EH (cell line): ENCODE measurements at places on chromosomes 11 and 22.

DNA sequence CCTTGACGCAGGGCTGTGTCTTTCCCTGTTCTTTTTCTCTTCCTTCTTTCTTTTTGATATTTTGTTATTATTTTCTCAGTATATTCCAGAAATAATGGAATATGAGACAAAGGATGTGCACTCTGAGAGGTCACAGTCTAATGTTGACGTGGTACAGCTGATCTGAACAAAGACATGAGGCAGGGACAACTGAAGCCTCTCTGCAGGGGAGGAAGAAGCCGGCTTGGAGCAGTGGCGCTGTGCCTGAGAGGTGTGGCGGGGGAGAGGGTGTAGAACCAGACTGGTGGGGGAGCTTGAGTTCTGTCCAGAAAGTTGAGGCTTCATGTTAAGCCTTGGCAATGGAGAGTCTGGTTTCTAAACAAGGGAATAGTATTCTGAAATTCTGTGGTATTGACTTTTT is 34.7 kb downstream of the ADAMTS15 start:
- DNase-seq: no peak

DNA sequence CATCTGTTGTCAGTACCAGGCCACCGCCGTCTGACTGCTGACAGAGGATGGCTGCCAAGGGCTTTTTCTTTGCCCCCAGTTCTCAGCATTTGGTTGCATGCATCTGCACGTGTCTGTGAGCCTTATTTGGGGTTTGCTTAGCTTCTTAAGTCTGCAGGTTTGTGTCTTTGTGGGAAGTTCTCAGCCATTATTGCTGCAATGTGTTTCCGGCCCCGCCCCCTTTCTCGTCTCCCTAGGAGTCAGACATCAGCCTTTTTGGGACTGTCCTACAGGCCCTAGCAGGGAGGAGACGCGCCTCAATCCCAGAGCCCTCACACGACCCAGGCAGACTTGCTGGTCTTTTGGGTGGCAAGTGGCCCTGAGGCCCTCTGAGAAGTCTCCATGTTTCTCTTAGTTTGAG is 8.0 kb downstream of the MOB2 start:
- no peak for DNase-seq

DNA sequence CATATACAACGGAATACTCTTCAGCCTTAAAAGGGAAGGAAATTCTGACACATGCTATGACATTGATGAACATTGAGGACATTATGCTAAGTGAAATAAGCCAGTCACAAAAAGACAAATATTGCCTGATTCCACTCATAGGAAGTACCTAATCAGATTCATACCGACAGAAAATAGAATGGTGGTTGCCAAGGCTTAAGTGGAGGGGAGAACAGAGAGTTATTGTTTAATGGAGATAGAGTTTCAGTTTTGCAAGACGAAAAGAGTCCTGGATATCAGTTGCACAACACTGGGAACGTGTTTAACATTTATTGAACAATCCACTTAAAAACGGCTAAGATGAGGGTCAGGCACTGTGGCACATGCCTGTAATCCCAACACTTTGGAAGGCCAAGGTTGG is 45.6 kb upstream of the HIPK3 start:
- no peak for DNase-seq

GRCh38 chr11:113178381-113179070 is 135.9 kb upstream of the TTC12 start:
- DNase-seq: no peak

DNA sequence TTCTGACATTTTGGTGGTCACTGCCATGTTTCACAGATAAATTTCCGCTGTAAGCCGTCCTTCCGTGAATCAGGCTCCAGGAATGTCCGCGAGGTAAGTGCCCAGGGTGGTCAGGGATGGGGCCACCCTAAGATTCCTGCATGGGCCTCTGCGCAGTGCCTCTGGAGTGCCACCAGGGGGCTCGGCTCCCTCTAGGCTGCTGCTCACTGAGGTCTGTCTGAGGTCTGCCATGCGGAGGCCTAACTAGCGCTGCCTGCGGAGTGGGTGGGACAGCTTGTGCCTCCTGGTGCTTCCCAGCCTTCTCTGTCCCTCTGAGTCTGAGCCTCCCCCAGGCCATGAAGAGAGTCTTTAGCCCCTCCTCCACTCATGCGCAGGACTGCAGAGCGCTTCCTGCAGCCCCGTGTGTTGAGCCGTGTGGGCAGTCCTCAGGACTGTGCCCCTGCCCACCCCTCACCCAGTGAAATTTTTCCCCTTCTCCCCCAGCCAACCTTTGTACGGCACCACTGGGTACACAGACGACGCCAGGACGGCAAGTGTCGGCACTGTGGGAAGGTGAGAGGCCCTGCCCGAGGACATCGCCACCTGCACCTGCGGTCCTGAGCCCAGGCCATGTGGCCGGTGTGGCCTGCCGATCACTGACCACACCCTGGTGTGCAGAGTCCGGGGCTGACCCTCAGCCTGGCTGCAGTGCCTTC is 11.9 kb upstream of the MDK start:
- peak; percentile 76 for DNase-seq

- no peak for DNase-seq
Observed at GRCh38 chr22:43681731-43682360, 130.3 kb downstream of the EFCAB6 start.

DNA sequence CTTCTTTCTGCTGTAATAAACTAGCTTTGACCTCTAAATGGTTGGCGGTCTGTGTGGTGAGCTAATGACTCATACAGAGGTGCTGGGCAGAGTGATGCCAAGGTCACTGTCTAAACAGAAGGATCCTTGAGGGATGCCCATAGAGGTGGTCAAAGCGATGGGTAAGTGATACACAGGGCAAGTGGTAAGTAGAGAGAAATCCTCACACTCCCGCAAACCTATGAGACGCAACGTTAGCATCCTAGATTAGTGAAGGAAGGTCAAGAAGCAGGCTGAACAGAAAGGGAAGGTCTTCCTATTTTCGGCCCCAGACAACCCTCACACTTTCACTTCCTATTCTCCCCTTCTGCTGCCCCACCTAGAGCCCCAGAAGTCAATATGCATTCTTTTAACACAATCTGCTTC is 65.6 kb upstream of the SESN3 start:
- DNase-seq: no peak

DNA sequence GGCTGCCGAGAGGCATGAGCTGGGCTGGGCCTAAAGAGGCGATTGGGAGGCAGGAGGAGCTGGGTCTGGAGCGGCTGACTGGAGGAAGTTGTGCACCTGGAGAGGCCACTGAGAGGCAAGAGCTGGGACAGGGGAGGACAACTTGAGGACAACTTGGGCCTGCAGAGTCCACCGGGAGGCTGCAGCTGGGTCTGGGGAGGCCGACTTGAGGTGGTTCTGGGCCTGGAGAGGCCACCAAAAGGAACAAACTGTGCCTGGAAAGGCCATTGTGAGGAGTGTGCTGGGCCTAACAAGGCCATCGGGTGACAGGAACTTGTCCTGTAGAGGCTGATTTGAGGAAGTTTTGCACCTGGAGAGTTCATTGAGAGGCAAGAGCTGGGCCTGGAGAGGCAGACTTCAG is 41.5 kb downstream of the OR4C45 start:
- DNase-seq: no peak

DNA sequence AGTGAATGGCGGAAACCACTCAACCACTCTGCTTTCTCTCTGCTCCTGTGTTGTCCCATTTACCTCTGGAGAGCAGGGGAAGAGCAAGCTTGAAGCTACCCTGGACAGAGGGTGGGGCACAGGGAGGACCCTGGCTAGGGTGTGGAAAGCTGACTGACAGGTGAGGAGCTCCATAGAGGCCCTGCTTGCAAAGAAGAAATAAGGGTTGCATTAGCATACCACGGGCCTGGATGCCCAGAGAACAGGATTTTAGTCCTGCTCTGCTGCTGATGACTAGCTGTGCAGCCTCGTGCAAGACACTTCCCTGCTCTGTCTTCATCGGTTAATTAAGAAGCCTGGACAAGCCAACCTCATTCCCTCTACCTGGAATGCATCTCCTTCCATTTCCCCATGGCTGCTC is 135.0 kb downstream of the BUD13 start:
- DNase-seq: no peak

- DNase-seq: no peak
Observed at GRCh38 chr22:24947383-24947782, 889 bp upstream of the LHFPL7 start.

- no peak for DNase-seq
Observed at GRCh38 chr22:39318507-39319283, 728 bp downstream of the RPL3 start.

DNA sequence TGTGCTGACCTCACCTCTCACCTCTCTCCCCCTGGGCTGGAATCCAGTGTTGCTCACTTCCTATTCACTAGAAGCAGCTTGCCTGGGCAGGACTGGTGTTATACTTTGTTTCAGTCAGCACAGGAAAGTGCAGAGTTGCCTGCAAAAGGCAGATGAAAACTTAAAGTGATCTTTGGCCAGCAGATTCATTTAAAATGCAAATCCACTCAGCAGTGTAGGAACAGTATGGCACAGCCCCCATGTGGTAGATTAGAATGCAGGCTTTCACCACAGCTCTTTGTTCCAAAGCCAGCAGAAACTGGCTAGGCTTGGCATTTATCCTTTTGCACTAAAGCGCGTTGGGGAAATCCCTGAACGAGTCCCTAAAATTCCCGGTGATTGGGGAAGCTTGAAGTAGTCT is 301.2 kb downstream of the OR4C45 start:
- no peak for DNase-seq

DNA sequence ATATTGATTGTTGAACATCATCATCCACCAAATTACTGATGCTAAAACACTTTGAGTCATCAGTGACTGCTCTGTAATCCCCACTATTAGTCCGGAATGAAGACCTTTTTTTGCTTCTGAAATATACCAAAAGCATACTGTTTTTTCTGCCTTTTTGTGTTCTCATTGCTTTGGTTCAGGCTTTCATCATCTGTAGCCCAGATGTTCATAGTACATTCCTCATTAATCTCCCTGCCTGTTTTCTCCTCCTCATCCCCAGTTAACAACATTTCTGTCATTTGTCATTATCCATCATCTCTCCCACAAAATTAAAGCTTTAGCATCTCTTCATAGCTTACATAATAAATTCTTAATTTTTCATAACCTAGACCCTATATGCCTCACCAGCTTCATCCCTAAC is 9.2 kb downstream of the CEP57 start:
- DNase-seq: no peak

- DNase-seq: no peak
Observed at GRCh38 chr11:102813484-102813883, 15.5 kb upstream of the MMP1 start.

DNA sequence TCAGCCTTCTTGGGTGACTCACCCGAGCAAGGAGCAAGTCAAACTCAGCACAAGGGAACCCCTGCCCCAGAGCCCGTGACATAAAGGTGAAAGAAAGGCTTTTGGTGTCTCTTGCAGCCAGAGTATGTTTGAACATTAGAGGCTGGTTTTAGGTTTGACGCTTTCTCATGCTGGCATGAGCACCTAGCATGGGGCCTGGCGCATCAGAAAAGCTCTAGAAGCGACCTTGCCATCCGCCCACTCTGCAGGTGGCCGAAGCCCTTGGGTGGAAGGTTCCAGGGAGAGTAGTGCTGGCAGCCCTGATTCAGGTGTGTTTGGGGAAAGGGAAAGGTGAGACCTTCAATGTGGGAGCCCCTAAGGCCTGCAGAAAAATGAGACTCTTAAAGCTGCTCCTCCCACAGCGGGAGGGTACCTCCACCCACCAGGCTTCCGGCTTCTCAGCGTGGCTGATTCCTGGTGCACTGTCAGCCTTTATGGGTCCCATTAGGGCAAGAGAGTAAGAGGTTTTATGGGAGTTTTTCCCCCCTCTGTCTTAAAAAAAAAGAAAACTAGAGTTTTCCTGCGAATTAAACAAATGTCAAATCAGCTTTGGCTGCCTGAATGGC is 88.4 kb downstream of the GRIK4 start:
- no peak for DNase-seq

GRCh38 chr11:13207270-13207664 is 70.3 kb upstream of the BMAL1 start:
- no peak for DNase-seq

- no peak for DNase-seq
Observed at GRCh38 chr11:16879690-16880089, 134.5 kb downstream of the PLEKHA7 start.

- DNase-seq: peak; percentile 54
Observed at GRCh38 chr11:69010361-69010891, 2.6 kb downstream of the MRGPRF start.

DNA sequence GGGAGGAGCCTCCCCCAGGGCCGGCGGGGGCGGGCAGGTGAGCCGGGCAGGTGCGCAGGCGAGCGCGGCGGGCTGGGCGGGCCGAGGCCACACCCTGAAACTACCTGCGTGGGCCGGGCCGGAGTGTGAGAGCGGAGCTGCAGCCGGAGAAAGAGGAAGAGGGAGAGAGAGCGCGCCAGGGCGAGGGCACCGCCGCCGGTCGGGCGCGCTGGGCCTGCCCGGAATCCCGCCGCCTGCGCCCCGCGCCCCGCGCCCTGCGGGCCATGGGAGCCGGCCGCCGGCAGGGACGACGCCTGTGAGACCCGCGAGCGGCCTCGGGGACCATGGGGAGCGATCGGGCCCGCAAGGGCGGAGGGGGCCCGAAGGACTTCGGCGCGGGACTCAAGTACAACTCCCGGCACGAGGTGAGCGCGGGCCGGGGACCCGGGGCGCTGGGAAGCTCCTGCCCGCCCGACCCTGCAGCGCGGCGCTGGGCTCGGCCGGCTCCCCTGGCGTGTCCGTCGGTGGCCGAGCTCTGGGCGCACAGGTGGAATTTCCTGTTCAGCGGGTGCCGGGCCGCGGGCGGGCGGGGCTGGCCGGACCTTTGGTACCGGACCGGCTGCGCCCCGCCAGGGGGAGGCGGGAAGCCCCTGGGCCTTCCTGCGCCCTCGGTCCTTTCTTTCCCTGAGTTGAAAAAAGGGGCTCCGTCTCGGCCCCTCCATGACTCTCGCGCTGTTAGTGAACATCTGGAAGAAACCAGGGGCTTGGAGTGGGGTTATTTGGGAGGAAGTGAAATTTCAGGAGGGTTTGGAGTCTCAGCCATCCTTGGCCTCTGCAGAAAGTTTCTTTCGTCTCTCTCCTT is at the start of gene ST14:
TSS of gene ST14 (plus strand) at position 126 of the 841 bp plus-strand sequence. CDS start at position 324, 198 bp downstream.
- no peak for DNase-seq

GRCh38 chr11:131618201-131618600 is 247.8 kb downstream of the NTM start:
- no peak for DNase-seq

- DNase-seq: no peak
Observed at GRCh38 chr11:71843858-71844257, 10.9 kb downstream of the DEFB108B start.

DNA sequence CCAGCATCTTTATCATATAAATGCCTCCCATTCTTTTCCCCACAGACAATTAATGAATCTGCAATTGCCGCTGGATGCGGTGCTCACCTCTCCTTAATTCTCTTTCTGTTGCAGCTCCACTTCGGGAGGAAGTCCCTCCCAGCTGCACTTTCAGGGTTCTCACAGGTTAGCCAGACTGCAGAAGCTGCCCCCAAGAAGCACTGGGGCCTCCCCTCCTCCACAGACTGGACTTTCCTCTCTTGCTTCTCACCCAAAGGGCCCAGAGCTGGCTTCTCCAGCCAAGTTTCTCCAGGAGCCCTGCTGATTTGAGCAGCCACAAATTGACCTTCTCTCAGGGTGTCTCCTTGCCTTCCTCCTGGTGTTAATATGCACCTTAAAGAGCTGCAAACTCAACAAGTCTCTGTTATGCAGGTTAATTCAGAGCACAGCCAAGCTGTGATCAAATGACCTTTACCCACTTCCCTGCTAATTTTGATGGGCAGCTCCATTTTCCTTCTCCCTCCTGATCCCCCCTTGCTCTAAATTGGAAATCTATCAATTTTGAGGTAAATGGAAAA is 298.9 kb downstream of the BUD13 start:
- no peak for DNase-seq

GRCh38 chr22:39617342-39617741 is 46.8 kb downstream of the CACNA1I start:
- DNase-seq: no peak
